DMS79 (cell line): ENCODE measurements at places on chromosomes 2 and 18.

DNA sequence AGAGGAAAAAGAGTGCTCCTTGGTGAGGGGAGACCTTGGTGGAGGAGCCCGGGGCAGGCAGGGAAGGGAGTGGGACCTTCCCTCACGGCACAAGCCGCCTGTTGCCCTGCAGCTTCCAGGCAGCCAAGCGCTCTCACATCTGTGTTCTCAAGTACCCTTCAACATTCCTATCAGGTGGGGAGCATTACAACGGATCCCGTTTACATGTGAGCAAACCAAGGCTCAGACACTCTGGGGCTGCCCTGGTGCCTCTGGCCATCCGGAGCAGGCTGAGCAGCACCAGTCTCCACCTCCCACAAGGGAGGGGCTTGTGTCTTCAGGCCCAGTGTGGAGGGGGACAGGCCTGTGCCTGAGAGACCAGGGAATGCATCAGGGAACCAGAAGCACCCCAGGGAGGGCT lies 57.9 kb downstream of the AQP12A start:
- no peak for DNase-seq

DNA sequence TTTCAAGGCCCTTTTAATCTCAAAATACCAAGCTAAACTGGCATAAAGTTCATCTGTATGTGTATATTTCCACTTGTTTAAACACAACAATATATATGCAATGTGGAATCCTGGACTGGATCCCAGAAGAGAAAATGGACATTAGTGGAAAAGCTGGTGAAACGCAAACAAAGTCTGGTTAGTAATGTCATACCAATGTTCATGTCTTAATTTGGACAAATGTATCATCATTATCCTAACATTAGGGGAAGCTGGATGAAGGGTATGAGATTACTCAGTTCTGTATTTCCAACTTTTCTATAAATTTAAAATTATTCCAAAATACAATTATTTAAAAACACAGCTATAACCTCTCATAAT lies 3.8 kb downstream of the SP3 start:
- no peak for DNase-seq

GRCh38 chr2:186687807-186688211 lies 6.1 kb upstream of the FAM171B start:
- DNase-seq: no peak

- no peak for DNase-seq
Measured at GRCh38 chr18:12456441-12456840, 48.7 kb downstream of the PRELID3A start.

- no peak for DNase-seq
Measured at GRCh38 chr2:183021613-183022012, 16.6 kb downstream of the NCKAP1 start.

DNA sequence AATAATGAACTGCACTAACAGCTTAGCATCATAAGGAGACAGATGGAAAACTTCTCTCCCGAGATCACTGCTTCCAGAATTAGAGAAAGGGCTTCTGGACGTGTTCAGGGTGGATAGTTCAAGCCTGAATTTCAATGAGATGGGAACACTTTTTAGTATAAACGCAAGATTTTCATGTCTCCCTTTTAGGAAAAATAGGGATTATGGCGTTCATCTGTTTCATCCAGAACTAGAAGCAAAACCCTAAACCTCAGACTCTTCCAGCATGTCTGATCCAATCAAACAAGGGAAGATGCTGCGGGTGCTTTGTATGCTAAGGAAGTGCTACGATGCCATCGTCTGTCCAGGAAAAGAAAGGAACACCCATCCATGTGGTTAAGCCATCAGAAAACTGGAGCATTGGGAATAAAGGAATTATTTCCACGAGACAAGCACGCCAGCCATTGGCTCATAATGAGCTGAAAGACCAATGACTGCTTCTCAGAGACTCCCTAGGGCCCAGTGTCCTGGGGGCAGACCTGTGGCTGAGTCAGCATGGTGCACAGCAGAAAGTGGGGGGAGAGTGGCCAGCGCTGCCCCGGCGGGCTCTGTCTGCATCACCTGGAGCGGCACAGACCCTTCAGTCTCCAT lies 65.9 kb upstream of the AFF3 start:
- no peak for DNase-seq

- no peak for DNase-seq
Measured at GRCh38 chr2:11658208-11659114, 11.5 kb downstream of the NTSR2 start.

DNA sequence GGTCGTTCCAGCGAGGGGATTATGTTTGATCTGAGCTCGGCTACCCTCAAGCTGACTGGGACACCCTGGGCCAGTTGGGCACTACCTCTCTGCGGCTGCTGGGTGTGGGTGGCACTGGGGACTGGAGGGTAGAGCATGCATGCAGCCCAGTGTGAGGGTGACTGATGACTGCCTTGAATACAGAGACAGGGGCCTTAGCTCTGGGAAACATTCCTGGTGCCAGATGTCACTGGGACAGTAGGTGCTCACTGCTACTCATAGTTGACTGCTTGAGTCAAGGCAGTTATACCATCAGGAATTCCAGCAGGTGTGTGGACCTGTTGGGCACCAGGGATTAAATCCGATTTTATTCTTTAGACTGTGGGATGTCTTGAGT lies 33.6 kb upstream of the ATP6V1B1 start:
- no peak for DNase-seq

DNA sequence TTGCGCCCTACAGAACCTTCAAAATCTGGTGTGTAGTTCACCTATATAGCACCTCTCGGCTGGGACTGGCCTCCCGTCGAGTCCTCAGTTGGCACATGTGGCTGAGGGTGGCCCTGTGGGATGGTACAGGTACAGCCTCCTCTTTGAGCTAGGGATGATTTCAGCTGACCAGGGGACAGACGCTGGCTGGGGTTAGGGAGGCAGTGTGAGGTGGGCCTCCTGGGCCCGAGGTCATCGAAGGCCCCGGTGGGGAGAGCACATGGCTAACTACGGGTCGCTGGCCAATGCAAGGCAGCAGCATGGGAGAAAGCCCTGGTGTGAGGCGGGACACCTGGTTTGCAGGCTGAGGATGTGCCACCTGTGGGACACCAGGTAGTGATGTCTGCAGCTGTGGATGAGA lies 304.8 kb downstream of the GBX2 start:
- DNase-seq: no peak
